Panc1 (cell line): ENCODE measurements at places on chromosomes 6 and 20. TPM values are rescaled to one million over a fixed set of nuclear protein-coding genes. Genes with fewer than 3 reads are reported as not detected.

NT5E gene
- 58.4 TPM for total RNA-seq

DZANK1 gene
- total RNA-seq: 3.0 TPM

CLVS2 gene
- 1.1 TPM for total RNA-seq

IL17A gene
- not detected for total RNA-seq

TTBK1 gene
- total RNA-seq: 0.10 TPM

COX7A2 gene
- 707 TPM for total RNA-seq

PET117 gene
- 14.6 TPM for total RNA-seq

BMP5 gene
- 17.7 TPM for total RNA-seq

TTI1 gene
- 26.6 TPM for total RNA-seq

BTN1A1 gene
- 0.10 TPM for total RNA-seq

SOBP gene
- 9.0 TPM for total RNA-seq

MAP3K4 gene
- total RNA-seq: 49.3 TPM

APOBEC2 gene
- total RNA-seq: not detected

HRH3 gene
- total RNA-seq: 0.10 TPM

TAAR5 gene
- total RNA-seq: not detected

CAPN11 gene
- 1.2 TPM for total RNA-seq

CCN5 gene
- 15.2 TPM for total RNA-seq

OR2H2 gene
- not detected for total RNA-seq

MAPK14 gene
- 42.3 TPM for total RNA-seq

RBM38 gene
- 39.9 TPM for total RNA-seq

COL19A1 gene
- not detected for total RNA-seq

PROKR2 gene
- total RNA-seq: not detected
